ENCODE measurements at places on chromosomes 7 and 10. TPM values are rescaled to one million over a fixed set of nuclear protein-coding genes. Genes with fewer than 3 reads are reported as not detected.

Gene SCART1
- total RNA-seq, result 1.5 TPM

Gene BRI3
- total RNA-seq, result 12.5 TPM

Gene STK32C
- 36.6 TPM for total RNA-seq

Gene CRPPA
- total RNA-seq, result 0.42 TPM

Gene CYP3A7
- total RNA-seq, result not detected

Gene MEPCE
- 57.3 TPM for total RNA-seq

Gene NUTM2A
- 0.10 TPM for total RNA-seq

Gene BMPR1A
- 35.1 TPM for total RNA-seq

Gene NRAP
- not detected for total RNA-seq

Gene GDI2
- total RNA-seq, result 528 TPM

Gene CFAP70
- 4.1 TPM for total RNA-seq

Gene ATOH7
- total RNA-seq, result not detected

Gene KIAA1217
- 1.7 TPM for total RNA-seq

Gene EEPD1
- 0.35 TPM for total RNA-seq

Gene INSYN2A
- not detected for total RNA-seq

Gene BHLHA15
- total RNA-seq, result 0.74 TPM

Gene TFPI2
- total RNA-seq, result 1.7 TPM

Gene ST8SIA6
- total RNA-seq, result not detected

Gene GCK
- not detected for total RNA-seq

Gene PLEKHS1
- not detected for total RNA-seq

Gene C10orf105
- not detected for total RNA-seq

Gene BTBD16
- not detected for total RNA-seq

Gene MOGAT3
- total RNA-seq, result not detected

Gene EN2
- 1.6 TPM for total RNA-seq

Gene GIMAP1
- total RNA-seq, result not detected

Gene HACD1
- total RNA-seq, result 71.8 TPM

Gene GLRX3
- total RNA-seq, result 2,100 TPM

Gene GLI3
- total RNA-seq, result 0.59 TPM

Gene SPDYE2
- total RNA-seq, result not detected

Gene CRYGN
- not detected for total RNA-seq

Gene VGF
- 0.63 TPM for total RNA-seq

Gene STEAP1
- 80.7 TPM for total RNA-seq

Gene TMEM196
- total RNA-seq, result not detected

Gene PDAP1
- total RNA-seq, result 156 TPM

Gene CPA2
- total RNA-seq, result 1.6 TPM

Gene DLX6
- not detected for total RNA-seq

Gene ADD3
- 14.1 TPM for total RNA-seq

Gene TNS3
- total RNA-seq, result 27.6 TPM

Gene NEUROG3
- not detected for total RNA-seq

Gene TUBB8
- not detected for total RNA-seq

Gene ANKRD1
- not detected for total RNA-seq

Gene SUGCT
- 1.5 TPM for total RNA-seq

All from MG63 (cell line).